ENCODE measurements at places on chromosomes 7 and 10.
A peak's percentile ranks its signal among the peaks of the same experiment; 100 is the strongest.

GRCh38 chr7:20172736-20173334 lies 44.3 kb downstream of the MACC1 start:
- peak; percentile 15 for DNase-seq

DNA sequence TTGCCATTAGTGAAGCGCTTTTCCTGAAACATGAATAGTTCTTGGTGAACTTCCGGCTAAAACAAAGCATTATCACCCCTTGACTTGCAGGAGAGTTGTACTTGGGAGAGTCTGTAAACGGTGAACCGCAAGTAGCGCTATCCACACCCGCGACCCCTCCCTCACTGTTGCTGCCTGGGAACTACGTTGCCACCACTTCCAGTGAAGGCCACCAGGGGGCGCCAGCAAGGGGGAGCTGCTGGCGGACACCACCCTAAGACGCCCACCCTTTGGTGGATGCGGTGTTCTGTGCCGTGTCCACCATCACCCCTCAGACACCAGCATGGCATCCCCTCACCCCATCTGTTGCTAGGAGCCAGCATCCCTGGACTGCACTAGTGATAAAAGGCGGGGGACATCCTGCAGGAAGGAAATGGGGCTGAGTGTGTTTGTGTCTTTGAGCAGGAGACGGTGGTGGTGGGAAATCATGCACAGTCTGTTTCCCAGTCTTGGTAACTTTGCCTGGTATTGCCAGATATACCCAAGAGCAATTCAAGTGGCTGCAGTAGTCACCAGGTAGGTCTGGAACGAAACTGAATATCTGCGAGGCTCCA lies 298.2 kb downstream of the FRMD4A start:
- DNase-seq, result no peak

GRCh38 chr10:126580873-126581647 lies 89.4 kb downstream of the C10orf90 start:
- no peak for DNase-seq

GRCh38 chr7:26657206-26657641 lies 207.2 kb downstream of the SKAP2 start:
- no peak for DNase-seq

GRCh38 chr10:77609781-77610272 lies 27.8 kb downstream of the KCNMA1 start:
- no peak for DNase-seq

Data from gastrocnemius medialis (tissue), 4 donors.